ENCODE measurements at places on chromosomes 7 and 10. TPM values are rescaled to one million over a fixed set of nuclear protein-coding genes. Genes with fewer than 3 reads are reported as not detected.

The RASA4B gene
- total RNA-seq, result 7.7 TPM

The POU6F2 gene
- total RNA-seq, result not detected

The SOSTDC1 gene
- not detected for total RNA-seq

The BMPR1A gene
- 60.5 TPM for total RNA-seq

The NUTM2E gene
- total RNA-seq, result not detected

The MPLKIP gene
- total RNA-seq, result 15.3 TPM

The CDCA7L gene
- total RNA-seq, result 18.6 TPM

The SSC4D gene
- total RNA-seq, result 0.65 TPM

The C10orf53 gene
- not detected for total RNA-seq

The ENKUR gene
- 0.07 TPM for total RNA-seq

The DPYSL4 gene
- total RNA-seq, result 52.0 TPM

The EMX2 gene
- not detected for total RNA-seq

The SEMA3E gene
- total RNA-seq, result 0.13 TPM

The ITIH5 gene
- 3.6 TPM for total RNA-seq

The MKX gene
- not detected for total RNA-seq

The LEP gene
- 0.17 TPM for total RNA-seq

The TMEM196 gene
- total RNA-seq, result not detected

The WNT8B gene
- not detected for total RNA-seq

The TMEM26 gene
- 0.40 TPM for total RNA-seq

The CYP26A1 gene
- not detected for total RNA-seq

The PPP1R3C gene
- total RNA-seq, result 201 TPM

The KNDC1 gene
- total RNA-seq, result 0.86 TPM

The NCF1 gene
- total RNA-seq, result not detected

The CC2D2B gene
- total RNA-seq, result 0.07 TPM

The CTAGE15 gene
- not detected for total RNA-seq

The PNLIPRP3 gene
- total RNA-seq, result not detected

The CHN2 gene
- total RNA-seq, result not detected

The ICA1 gene
- total RNA-seq, result 0.13 TPM

The UPK3BL2 gene
- total RNA-seq, result 3.5 TPM

The PLPP4 gene
- total RNA-seq, result 4.3 TPM

The CNPY1 gene
- total RNA-seq, result not detected

The GBX1 gene
- not detected for total RNA-seq

The NEURL1 gene
- under 0.01 TPM for total RNA-seq

The DNAJB9 gene
- total RNA-seq, result 56.6 TPM

The ANKRD61 gene
- 0.13 TPM for total RNA-seq

The CYP2C9 gene
- not detected for total RNA-seq

The CRYGN gene
- total RNA-seq, result not detected

The EBF3 gene
- 1.6 TPM for total RNA-seq

The TAS2R4 gene
- total RNA-seq, result 1.9 TPM

The OPN1SW gene
- total RNA-seq, result not detected

The UNC5B gene
- 38.6 TPM for total RNA-seq

The ZSCAN25 gene
- 12.9 TPM for total RNA-seq

The TRIL gene
- 1.8 TPM for total RNA-seq

The PLCE1 gene
- total RNA-seq, result 2.5 TPM

The C7orf57 gene
- not detected for total RNA-seq

The FOXI2 gene
- not detected for total RNA-seq

The DRGX gene
- total RNA-seq, result not detected

The TMEM213 gene
- not detected for total RNA-seq

The NEUROD6 gene
- total RNA-seq, result not detected

The RPEL1 gene
- total RNA-seq, result not detected

The CCDC6 gene
- 44.3 TPM for total RNA-seq

All from smooth muscle cell of the pulmonary artery (primary cell).